ENCODE measurements at places on chromosomes 13 and 19.

- no peak for DNase-seq
These were observed 523.6 kb downstream of the DCT start for GRCh38 chr13:93955904-93956303.

- DNase-seq = no peak
These were observed 143.2 kb downstream of the TSHZ3 start for GRCh38 chr19:31205887-31206518.

- DNase-seq = no peak
These were observed 338.3 kb downstream of the POU4F1 start for GRCh38 chr13:78265098-78265497.

- DNase-seq = no peak
These were observed 3.0 kb upstream of the EEF1AKMT1 start for GRCh38 chr13:20776751-20777150.

- DNase-seq = no peak
These were observed 1.5 kb downstream of the BABAM1 start for GRCh38 chr19:17268754-17269153.

DNA sequence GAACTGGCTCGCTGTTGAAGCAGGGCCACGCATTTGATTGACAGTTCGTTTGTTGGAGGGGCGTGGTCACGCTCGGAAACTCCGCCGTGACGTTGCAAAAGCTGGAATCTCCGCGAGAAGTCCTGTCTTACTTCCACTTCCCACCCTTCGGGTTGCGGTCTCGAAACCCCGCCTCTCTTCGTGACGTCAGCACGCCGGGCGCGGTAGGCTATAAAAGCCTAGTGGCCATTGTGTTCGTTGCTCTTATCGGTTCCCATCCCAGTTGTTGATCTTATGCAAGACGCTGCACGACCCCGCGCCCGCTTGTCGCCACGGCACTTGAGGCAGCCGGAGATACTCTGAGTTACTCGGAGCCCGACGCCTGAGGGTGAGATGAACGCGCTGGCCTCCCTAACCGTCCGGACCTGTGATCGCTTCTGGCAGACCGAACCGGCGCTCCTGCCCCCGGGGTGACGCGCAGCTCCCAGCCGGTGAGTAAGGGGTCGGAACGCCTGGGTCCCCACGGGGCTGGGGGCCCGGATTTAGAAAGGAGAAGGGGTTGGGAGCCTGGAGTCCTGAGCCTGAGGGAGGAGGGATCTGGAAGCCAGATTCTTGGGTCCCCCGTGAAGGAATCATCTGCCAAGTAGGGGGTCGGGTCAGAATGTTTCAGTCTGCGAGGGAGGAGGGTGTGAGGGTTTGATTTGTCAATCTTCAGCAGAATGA lies at the start of gene PPP1R15A:
Gene PPP1R15A (plus strand): TSS at position 240 of the 702 bp plus-strand sequence. CDS start 813 bp downstream, outside the sequence.
- DNase-seq = peak; percentile 99

DNA sequence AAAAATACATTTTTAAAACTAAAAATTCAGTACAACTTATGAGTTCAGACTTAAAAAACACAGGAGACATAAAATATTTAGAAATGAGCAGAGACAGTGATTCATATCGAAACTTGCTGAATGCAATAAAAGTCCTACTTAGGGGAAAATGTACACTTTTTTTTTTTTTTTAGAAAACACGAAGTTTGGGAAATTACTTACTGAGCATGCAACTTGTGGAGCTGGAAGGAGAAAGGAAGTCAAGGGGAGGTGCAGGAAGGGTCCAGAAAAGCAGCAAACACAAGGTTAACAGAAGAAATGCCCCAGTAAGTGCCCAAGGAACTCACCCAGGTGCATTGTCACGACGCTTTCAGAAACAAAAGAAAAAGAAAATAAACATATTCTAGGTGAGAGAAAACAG lies 18.6 kb upstream of the LAIR1 start:
- no peak for DNase-seq

DNA sequence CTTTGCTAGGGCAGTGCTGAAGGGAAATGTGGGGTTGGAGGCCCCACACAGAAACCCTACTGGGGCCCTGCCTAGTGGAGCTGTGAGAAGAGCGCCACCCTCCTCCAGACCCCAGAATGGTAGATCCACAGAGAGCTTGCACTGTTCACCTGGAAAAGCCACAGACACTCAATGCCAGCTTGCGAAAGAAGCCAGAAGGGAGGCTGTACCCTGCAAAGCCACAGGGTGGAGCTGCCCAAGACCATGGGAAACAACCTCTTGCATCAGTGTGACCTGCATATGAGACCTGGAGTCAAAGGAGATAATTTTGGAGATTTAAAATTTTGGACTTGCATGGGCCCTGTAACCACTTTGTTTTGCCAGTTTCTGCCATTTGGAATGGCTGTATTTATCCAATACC lies 615.4 kb upstream of the MIR17HG start:
- DNase-seq = no peak

GRCh38 chr13:41971848-41972247 lies 10.9 kb upstream of the VWA8 start:
- no peak for DNase-seq

DNA sequence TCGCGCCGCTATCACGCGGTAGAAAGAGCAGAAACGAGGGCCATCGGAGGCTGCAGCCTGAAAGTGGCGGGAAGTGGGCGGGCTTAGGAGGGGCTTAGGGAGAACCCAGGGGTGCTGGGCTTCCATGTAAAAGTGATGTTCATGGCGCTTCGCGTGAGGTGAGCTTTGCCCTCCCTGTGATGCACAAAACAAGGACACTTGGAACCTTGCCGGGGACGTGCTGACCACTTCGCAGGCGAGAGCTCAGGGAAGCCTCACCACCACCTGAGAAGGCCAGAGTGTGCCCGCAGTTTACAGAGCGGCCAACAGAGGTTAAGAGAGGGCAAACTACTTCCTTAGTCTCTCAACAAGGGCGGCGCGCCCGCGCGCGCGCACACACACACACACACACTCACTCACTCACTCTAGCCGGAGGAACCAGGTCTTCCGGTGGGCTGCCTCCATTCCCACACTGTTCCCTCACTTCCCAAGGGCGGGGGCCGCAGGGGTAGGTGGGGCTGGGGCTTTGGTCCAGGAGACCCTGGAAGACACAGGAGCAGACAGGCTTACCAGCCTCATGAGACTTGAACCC lies 651 bp downstream of the GAPDHS start:
- peak; percentile 22 for DNase-seq

DNA sequence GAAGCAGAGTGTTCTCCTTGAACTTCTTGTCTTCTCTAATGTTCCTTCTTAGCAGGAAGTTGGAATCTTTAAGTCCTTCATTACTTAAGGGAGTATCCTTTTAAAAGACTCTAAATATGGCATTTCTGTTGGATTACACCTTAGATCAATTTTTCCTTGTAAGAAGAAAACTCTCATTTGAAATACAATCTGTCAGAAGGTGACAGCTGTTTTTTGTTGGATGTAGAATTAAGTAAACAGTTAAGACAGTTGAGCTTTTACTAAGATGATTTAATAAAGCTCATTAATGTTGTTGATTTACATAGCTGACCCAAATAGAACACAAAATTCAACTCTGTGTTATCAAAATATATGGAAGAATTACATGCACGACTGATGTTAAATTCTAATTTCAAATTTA lies 16.7 kb upstream of the MBNL2 start:
- DNase-seq = no peak

GRCh38 chr19:34504809-34505291 lies 23.3 kb downstream of the WTIP start:
- no peak for DNase-seq

- no peak for DNase-seq
These were observed 90.7 kb upstream of the MBNL2 start for GRCh38 chr13:97131447-97131846.

GRCh38 chr13:28220166-28220565 lies 81.8 kb downstream of the PAN3 start:
- DNase-seq = no peak

DNA sequence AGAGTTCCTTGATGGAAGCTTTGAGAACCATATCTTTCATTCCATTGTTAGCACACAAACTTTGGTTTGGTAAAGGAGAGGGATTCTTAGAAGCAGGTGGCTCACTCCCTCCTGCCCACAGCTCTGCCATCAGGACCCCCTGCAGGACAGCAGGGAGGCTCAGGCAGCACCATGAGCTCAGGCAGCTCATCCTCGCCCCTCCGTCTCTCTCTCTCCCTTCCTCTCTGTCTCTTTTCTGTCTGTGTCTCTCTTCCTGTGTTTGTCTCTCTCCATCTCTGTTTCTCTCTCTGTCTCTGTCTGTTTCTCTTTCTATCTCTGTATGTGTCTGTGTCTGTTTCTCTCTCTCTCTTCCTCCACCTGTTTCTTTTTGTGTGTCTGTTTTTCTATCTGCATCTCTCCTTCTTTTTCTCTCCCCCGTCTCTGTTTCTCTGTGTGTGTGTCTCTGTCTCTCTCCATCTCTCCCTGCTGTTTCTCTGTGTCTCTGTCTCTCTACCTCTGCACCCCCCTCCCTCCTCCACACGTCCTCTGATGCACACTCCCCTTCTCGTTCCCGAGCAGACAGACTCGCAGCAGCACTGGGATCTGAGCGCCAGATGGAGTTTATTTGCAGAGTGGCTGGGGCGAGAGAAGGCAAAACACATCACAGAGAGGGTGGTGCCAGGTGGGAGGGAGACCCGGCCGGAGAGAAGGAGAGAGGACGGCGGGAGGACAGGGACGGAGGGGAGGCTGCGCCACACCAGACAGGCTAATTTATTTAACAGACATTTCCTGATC lies 8.7 kb downstream of the SBK2 start:
- DNase-seq = no peak

DNA sequence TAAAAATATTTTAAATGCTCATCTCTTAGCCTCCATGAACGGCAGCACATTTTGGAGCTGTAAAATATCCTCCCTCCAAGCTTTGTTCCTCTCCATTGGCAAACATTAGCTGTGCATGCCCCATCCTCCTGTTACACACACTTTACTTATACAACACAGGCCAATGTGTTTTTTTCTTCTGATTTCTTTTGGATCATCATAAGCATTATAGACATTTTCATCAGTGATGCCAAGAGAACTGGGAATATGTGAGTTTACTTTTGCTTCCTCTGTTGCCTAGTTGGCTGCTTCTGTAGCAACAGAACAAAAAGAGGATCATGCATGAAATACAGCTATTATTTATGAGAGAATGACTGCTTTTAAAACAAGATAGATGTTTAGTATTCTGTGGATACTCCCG lies 142.6 kb downstream of the PCDH9 start:
- no peak for DNase-seq

GRCh38 chr13:21309542-21310172 lies 133.2 kb downstream of the MRPL57 start:
- no peak for DNase-seq

DNA sequence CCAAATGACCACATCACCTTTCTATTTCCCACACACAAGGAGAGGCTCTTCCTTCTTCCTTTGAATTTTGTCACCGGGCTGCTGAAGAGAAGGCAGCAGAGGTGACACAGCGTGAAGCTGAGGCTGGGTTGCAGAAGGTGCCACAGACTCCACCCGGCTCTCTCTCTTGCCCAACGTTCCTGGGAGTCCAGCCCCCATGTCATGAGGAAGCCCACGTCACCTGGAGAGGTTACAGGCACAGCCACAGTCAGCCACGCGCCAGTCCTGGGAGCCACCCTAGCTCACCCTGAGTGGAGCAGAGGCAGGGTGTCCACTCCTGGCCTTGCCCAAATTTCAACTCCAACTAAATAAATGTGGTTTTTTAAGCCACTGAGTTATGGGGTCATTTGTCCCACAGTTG lies 4.8 kb upstream of the TMEM255B start:
- no peak for DNase-seq

Measured in stimulated activated CD8-positive, alpha-beta memory T cell treated with anti-CD3 and anti-CD28 coated beads, Interleukin-12 subunit alpha, Interleukin-12 subunit beta, amount 100 ng/mL, for 1 hour (primary cell).